COR-L47 (cell line): ENCODE measurements at places on chromosomes 1 and 21.

DNA sequence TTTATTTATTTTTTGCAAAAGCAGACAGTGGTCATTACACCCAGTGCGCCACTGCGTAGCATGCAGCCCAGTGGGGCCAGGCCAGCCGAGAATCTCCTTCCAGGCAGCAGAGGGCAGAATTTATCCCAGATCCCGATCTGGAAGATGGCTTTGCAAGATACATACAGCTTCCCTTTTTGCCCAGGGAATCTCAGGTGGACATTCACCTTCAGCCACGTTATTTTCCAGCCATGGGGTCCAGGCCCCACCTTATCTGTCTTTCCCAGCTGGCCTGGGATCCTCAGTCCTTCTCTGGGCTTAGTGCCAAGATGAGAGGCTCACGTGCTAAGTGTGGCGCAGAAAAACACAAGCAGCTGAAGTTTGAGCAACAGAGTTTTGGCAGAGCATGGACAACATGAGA is 123.6 kb downstream of the AJAP1 start:
- DNase-seq = peak; percentile 31

DNA sequence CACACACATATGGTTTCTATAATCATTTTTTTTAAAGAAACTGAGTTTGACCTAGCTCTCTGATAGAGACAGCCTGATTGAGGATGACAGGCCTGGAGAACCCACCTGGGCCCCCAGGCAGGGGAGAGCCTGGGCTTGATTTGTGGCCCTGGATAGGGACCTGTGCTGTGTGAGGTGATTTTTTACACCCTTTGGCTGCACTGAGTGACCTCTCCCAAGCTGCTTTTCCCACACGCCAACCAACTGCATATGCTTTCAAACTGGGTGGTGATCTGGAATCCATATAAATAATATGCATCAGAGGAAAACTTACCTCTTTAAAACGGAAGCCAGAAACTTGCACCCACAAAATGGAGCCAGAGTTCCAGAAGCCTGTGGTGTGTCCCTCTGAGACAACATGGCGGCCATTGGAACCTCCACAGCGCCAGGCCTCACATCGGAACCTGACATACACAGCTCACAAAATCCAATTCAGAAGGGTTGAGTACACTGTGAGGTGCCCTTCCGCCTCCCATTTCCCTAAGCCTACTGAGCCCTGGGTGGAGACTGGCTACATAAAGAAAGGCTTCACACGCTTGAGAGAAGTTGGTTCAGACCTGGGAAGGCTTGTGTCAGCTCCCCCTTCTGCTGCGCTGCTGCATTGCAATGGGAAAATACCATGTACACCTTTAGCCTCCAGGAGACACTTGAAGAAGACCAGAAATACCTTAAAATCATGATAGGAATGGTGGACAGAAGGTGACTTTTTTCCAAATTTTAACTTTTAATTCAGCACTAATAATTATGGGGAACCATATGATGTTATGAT is 160.7 kb downstream of the HHIPL2 start:
- DNase-seq = no peak

DNA sequence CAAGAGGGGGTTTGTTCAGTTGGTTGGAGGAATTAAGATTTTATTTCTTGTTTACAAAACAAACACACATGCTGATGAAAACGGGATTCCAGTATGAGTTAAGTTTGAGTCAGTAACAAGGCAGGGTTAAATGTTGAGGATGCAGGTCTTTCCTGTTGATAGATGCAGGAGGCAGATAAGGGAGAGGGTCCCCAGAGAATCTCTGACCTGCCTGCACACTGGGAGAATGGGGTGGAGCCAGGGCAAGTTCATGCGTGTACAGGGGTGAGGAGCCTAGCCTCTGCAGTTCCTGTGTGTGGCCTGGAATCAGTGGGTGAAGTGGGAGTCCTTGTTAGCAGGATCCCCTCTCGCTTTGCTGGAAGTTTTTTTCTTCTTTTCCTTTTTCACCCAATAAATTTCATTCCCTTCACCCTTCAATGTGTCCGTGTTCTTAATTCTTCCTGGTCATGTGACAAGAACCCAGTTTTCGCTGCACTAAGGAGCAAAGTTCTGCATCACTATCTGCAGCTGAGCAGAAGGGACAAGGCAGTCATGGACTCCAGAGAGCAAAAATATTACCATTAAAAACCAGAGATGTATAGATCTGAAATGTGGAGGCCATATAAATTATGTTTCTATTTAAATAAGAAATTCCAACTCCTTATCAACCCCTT is 69.9 kb upstream of the MARK1 start:
- DNase-seq = no peak

- DNase-seq = no peak
Measured at GRCh38 chr21:45513741-45514310, 28.4 kb downstream of the SLC19A1 start.

GRCh38 chr1:48923116-48923515 is 146.4 kb upstream of the BEND5 start:
- DNase-seq = no peak

GRCh38 chr1:110425612-110426152 is 18.2 kb upstream of the LAMTOR5 start:
- DNase-seq = no peak

- DNase-seq = no peak
Measured at GRCh38 chr1:212430416-212430815, 2.3 kb upstream of the NENF start.

- no peak for DNase-seq
Measured at GRCh38 chr1:103275725-103276124, 167.4 kb upstream of the COL11A1 start.

DNA sequence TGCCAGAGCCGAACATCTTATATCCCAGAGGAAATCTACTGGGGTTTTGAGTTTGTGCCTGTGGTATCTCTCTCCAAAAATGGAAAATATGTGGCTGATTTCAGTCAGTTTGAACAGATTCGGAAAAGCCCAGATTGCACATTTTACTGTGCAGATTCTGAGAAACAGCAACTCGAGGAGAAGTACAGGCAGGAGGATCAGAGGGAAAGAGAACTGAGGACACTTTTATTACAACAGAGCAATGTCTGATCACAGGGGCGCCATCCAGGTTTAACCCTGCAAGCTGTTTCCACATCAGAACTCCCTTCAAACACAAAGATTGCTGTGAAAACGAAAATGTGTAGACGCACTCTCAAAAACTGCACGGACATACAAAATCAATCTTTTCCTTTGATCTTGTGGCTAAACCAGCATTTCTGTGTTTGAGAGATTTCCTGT is 43.4 kb downstream of the KCNJ15 start:
- no peak for DNase-seq

GRCh38 chr21:44903050-44903685 is 17.5 kb downstream of the ITGB2 start:
- no peak for DNase-seq

DNA sequence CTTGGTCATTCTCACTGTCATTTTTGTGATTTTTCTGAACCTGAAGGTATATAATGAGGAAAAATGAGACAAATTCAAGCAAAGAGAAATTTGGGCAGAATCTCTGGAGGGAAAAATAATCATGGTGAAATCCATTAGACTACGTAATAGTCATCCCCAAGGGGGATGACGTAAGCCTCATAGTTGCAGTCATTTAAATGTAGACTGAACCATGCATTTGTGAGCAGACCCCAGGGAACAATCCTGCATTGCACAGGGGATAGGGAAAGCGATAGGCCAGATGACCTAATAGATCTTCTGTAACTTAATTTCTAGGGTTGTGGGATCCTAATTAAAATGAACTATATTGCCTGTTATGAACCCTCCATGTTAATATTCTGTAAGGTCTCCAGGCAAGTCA is 167.4 kb upstream of the C1orf21 start:
- no peak for DNase-seq

DNA sequence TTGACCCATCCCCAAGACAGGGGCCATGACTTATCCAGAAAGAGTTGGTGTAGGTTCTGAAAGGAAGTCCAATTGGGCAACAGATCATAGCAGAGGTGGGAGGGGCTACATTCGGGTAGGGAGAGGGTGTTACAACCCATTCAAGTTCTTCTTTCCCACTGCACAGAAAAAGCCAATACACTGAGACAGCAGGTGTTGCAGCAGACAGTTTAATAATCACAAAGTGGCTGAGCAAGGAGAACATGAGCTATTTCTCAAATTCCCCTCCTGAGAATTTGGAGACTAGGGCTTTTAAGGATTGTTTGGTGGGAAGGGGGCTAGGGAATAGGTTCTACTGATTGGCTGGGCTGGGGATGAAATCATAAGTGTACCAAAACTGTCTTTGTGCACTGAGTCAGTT is 328.4 kb upstream of the POU3F1 start:
- DNase-seq = no peak

- no peak for DNase-seq
Measured at GRCh38 chr1:41612953-41613352, 128.5 kb upstream of the EDN2 start.

- DNase-seq = peak; percentile 61
Measured at GRCh38 chr1:235642011-235642942, 7.3 kb downstream of the GNG4 start.

DNA sequence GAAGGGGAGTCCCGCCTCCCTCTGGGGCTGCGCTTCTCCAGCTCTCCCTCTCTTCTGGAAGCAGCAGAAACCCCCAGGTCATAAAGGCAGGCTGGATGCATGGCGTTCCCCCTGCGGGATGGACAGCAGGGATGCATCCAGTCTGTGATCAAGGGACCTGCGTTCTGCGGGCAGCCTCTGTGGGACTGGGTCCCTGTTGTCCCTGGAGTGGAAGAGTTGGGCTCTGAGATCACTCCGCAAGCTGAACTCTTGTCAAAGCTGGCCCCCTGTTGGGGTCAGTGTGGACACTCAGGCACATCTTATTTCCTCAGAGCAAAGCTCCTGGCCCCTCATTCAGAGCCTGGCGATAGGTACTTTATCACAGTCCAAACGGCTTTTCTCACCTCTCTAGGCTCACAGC is 341.2 kb downstream of the PTPRU start:
- DNase-seq = no peak
